ENCODE measurements at places on chromosomes 16 and 17. TPM values are rescaled to one million over a fixed set of nuclear protein-coding genes. Genes with fewer than 3 reads are reported as not detected.

Gene FLCN
- total RNA-seq: 39.4 TPM

Gene CSH1
- not detected for total RNA-seq

GRCh38 chr17:73719588-73720071 is 75.4 kb upstream of the SDK2 start:
- DNase-seq: no peak

DNA sequence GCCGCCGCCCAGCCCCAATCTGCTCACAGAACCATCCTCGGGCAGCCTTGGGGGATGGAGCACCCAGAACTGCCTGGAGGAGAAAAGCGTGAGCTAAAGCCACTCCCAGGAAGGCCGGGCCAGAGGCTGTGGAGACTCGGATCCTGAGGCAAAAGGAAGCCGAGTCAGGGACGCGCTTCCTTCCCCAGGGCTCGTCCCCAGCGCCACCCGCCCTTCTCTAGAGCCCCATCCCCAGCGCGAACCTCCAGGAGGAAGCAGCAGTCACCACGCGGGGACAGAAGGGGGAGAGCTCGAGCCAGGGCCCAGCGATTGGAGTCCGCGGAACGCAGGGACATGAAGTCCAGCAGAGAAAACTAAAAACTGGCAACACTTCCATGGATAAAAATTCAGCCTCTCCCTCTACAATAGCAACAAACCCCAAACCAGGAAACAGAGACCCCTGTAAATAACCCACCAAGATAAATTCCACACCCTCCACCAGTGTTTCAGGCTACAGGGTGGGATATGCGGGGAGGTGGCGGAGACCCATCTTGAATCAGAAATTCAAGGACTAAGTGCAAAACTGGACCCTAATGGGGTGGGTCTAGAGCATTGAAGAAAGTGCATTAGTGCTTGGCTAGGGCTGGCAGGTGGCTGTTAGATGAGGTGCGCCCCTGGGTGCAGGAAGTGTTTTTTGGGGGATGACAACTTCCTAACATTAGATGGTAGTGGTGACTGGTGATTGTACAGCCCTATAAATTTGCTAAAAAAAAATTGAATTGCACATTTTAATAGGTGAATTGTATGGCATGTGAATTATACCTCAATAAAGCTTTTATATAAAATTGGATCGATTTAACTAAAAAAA is 116.1 kb upstream of the METRNL start:
- peak; percentile 56 for DNase-seq

DNA sequence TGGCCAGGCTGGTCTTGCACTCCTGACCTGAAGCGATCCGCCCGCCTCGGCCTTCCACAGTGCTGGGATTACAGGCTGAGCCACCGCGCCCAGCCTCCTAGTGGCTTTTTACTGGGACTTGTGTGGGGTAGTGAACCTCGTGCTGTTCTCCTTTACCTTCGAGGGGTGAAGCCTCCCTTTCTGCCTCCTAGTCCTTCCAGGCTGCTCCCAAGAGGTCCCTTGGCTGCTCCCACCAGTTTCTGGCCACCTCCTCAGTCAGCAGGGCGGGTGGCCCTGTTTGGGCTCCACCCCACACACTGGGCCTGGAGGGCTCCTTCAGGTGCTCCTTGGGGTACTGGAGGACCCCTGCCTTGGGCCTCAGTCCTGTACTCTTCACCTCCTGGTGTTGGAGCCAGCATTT is 70.9 kb upstream of the ZNF750 start:
- no peak for DNase-seq

DNA sequence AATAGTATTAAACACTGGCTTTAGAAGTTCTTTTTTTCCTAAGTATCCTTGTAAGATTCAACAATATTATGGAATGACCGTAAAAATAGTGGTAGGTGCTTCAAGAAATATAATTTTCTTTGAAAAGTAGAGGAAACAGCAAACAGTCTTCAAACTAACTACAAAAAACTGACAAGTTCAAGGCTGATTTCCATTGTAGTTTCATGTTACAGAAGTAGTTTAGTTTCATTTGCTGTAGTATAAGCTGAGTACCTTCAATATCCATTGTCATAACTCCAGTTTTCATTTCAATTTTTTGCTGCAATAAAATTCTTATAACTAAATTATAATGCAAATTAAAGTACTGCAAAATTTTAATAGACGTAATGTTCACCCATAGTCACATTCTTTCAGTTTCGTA is 19.3 kb downstream of the PHKB start:
- DNase-seq: no peak

DNA sequence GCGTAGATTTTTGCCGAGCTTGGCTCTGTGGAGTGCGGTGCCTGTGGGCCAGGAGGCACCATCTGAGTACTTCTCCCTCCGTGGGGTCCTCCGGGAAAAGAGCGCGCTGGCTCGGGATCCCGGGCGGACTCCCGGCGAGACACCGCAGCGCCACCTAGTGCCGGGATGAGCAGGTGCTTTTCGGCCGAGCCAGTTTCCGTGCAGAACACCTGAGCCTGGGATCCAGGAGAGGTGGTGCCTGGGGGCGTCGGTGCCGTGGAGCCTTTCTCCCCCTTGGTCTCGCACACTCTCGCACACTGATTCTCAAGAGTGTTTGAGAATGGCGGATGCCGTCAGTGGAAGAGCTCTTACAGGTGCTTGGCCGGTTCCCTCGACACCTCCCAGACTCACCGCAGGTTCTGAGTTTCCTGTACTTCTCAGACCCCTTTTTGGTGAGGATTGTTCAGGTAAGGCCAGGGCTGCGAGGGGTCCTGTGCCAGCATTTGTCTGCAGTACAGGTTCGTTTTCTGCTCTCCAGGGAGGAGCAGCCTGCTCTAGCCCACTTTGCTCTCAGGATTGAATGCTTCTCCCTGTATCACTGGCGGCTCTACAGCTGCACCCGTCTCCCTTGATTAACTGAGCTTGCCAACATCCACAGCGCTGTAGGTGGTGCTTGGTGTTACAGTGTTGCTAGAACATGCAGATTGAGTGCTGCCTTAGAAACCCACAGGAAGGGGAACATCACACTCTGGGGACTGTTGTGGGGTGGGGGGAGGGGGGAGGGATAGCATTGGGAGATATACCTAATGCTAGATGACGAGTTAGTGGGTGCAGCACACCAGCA is 23.3 kb downstream of the TBCD start:
- peak; percentile 42 for DNase-seq

DNA sequence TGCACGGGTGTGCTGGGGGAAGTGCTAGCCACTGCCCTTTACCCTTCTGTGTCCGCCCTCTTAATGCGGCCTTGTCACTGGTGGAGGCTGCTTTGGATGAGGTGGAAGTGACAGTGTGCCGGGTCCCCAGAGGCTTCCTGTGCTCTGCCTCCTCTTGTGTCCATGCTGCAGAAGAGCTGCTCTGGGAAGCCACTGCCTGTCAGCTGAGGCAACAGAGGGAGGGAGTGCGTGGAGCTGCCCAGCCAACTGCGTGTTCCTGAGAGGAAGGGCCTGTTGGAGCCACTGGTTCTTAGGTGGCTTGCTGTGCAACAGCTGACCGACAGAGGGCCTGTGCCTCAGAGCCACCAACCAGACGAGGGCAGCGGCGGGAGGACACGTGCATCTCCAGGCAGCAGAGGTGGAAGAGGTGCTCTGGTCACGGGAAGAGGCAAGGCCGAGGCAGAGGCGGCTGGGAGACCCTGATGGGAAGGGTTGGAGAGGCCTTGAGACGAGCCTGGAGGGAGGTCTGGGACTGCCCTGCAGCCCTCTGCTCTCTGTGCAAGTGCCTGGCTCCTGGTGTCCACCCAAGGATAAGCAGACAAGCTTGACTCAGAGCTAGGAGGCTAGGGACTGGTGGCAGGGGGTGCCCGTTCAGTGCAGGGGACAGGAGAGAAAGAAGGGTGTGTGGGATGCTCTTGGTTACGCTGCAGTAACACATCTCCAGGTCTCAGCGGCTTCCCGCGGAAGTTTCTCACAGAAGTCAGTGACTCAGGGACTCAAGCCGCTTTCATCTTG is 25.4 kb downstream of the B9D1 start:
- DNase-seq: no peak

Gene NPIPA7
- total RNA-seq: 14.0 TPM

DNA sequence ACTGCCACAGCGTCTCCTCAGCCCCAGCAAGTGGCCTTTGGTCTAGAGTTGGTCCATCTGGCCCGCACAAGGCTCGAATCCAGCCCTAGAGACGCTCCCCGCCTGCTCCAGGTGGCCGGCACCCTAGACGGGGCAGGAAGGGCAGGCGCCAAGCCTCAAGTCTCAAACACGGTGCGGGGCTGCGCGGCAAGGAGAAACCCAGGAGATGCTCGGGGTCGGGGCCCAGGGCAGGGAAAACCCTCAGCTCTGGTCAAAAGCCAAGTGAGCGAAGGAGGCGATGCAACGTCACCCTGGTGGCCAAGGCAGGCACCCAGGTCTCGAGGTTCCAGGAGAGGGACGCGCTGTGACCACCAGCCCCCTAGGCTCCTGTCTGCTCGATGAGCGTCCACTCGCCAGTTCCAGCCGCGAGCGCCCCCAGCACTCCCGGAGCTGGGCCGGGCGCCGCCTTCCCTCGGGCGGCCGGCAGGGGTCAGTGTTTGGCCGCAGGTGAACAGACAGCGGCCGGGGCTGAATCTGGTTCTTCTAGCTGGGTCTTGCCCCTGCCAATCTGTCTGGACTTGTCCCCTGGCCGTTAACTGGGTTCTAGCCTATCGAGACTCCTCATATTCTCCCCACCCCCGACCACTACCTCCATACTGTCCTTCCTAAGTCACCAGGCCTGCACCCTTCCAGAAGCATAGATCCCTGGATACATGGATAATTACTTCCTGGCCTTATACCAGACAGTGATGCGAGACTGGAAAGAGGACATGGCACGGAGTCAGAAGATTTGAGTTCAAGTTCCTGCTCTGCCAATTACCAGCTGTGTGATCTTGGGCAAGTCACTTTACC is 44.0 kb downstream of the PRAC1 start:
- peak; percentile 67 for DNase-seq

DNA sequence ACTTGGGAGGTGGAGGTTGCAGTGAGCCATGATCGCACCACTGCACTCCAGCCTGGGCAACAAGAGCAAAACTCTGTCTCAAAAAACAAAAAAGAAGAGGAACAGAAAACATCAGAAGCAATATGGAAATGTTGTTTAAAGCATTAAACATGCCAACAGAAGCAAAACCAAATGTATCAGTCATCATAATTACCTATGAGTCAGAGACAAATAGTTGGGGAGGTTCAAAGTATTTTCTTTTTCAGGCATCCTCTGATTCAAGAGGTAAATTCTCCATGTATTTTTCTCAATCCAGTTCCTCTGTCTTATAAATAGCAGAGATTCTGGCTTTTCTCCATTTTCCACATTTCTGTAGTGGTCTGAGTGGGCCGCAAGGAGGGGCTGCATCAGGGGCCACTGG is 2.1 kb upstream of the TM4SF5 start:
- no peak for DNase-seq

DNA sequence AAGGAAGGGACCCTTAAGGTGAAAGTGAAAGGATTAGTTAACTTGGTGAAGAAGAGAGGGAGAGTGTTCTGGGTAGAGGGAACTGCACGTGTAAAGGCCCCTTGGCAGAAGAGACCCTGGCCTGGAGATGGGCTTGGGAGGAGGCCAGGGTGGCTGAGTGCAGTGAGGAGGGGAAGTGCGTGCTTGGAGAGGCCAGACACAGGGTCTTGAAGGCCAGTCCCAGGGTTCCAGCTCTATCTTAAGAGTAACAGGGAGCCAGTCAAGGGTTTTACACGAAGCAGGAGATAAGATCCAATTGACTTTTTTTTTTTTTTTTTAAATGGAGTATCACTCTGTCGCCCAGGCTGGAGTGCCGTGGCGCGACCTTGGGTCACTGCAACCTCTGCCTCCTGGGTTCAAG is 15.2 kb upstream of the DOK4 start:
- DNase-seq: no peak

GRCh38 chr17:8941980-8942622 is 23.4 kb downstream of the PIK3R5 start:
- peak; percentile 57 for DNase-seq

- no peak for DNase-seq
Measured at GRCh38 chr17:64787255-64787920, 125.3 kb upstream of the SMURF2 start.
